ENCODE measurements at places on chromosomes 4 and X.

DNA sequence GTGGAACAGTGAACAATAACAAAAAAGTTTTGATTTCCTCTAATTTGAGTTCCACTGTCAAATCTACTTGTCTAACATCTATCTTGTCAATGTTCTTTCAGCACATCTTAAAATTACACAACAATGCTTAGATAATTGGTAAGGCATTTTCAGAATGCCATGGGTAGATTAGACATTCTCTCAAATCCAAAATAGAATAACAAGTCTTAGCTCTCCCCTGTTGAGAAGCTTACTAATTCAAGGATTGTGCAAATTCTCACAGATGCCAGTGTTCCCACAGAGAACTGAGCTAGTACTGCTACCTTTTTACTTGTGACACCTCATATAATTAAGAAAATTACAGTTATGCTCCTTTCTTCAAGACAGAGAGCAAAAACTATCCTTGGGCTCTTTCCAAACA, 2442.0 kb downstream of the PCDH7 start:
- DNase-seq, result no peak

DNA sequence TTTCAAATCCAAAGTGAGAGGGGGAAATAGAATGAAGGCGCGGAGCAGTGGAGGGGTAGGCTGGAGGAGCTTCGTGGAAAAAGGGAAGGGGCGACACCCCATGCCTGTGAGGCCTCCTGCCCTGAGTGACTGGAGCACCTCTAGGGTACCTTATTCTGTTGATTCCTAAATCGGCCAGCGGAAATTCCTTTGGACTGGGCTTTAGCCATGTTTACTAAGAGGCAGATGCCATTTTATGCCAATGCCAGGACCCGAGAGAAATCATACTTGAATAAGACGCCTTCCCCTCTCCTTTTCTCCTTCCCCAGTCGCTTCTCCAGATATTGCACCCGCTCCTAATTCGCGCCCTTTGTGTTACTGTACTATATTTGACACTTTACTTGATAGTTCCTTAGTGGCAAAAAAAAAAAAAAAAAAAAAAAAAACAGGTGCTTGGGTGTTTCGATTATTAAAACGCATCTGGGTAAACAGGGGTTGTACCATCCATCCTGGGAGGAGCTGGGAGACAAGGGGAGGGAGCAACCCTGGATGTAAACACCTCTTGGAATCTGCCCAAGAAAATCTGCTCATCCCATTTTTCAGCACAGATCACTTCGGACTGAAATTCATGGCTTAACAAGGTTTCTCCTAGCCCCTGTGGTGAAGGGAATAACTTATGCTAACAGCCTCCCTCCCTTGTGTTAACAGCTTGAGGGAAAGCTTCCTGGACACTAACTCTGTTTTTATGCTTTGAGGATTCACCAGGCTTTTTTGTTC, 1.5 kb downstream of the BMP3 start:
- no peak for DNase-seq

DNA sequence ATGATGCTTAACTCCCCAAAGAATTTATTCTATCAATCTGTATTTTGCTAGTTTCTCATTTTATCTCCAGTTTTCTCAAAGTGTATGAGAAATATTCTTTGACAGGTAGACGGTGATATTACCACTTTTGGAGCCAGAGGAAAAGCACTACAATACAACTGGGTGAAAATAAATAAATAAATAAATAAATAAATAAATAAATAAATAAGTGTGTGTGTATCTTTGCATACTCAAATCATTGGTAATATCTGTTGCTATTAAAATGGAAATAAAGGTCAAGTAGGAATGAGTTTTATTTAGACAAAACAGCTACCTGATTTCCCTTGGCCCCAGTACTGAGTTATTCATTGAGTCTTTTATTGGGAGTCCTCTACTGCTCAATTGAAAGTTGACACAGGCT, 114.3 kb downstream of the RBMX2 start:
- DNase-seq, result no peak

GRCh38 chr4:165605811-165606210, 227.0 kb downstream of the CPE start:
- DNase-seq, result no peak
